Activated naive CD4-positive, alpha-beta T cell treated with Interleukin-2 at 50 U/mL for 16 hours (primary cell): ENCODE measurements at places on chromosomes 4 and X.

DNA sequence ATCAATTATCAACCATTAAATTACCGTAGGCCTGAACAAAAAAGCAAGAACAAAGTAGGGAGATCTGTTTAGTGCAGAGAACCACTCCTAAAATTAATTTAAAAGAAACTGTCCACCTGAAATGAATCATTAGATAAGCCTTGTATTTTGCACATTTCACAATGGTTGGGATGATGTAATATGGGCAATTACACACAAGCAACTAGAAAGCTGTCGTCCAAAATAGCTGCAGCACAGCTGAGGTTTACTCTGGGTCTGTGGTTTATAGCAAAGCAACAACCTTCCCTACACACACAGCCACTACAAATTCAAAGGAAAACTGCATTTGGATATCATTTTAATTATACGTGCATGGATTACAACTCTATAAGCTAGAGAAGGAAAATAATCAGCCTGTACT is 28.5 kb downstream of the PCDH19 start:
- DNase-seq: no peak

GRCh38 chr4:93657527-93657926 is 171.0 kb upstream of the ATOH1 start:
- DNase-seq: no peak

- DNase-seq: no peak
Measured at GRCh38 chr4:123599061-123599919, 202.7 kb downstream of the SPRY1 start.

- DNase-seq: no peak
Measured at GRCh38 chrX:45527834-45528233, 327.2 kb upstream of the DIPK2B start.

DNA sequence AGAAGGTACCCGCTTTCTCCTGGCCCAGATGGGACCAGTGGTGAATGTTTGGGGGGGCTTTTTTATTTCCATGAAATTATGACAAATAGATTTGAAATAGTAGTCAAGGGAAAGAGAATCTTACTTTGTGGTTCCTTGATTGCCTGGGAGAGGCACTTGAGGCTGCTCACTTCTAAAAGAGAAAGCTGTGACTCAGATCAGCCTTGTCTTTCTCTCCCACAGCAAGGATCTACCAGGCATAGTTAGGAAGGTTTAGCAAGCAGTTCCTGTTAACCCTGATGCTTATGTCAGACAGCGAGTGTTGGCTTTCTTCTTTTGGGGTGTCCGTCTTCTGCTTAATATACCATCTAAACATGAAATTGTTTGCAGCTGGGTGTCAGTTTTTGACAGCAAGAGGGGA is 114.5 kb downstream of the TSPAN7 start:
- no peak for DNase-seq

DNA sequence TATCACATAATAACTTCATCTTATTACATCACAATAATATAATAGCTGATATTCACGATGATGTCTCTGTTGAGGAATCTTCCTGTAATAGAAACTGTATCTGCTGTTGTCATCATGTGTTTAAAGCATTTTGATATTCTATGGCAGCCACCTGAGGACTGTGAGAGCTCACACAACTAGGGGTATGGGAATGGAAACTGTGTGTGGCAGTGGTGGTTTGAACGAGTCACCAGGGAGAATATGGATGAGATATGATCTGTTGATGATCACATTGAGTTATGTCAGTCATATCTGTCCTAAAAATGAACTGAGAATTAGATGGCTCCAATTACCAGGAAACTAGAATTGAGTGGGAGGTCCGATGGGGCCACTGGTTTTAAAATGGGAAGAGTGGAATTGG is 169.6 kb downstream of the MID1IP1 start:
- no peak for DNase-seq

GRCh38 chrX:12304261-12304660 is 166.0 kb downstream of the FRMPD4 start:
- no peak for DNase-seq

DNA sequence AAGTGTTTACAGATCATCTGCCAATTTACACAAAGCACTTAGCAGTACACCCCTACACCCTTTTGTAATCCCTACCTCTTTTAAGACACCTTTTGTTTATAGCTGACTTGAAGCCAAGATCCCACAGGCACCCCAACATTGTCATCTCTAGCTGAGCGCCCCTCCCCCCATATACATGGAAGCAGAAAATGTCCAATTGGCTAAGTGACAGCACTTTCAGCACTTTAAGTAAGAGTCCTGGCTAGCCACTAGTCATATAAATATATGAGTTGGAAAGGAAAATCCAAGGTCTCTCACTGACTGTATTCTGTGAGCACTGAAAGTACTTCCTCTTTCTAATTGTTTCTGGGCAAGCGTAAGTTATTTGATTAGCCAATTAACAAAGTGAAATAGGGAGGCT is 108.2 kb downstream of the NSUN7 start:
- DNase-seq: no peak

GRCh38 chr4:145299380-145300076 is 119.1 kb upstream of the OTUD4 start:
- DNase-seq: peak; percentile 70

DNA sequence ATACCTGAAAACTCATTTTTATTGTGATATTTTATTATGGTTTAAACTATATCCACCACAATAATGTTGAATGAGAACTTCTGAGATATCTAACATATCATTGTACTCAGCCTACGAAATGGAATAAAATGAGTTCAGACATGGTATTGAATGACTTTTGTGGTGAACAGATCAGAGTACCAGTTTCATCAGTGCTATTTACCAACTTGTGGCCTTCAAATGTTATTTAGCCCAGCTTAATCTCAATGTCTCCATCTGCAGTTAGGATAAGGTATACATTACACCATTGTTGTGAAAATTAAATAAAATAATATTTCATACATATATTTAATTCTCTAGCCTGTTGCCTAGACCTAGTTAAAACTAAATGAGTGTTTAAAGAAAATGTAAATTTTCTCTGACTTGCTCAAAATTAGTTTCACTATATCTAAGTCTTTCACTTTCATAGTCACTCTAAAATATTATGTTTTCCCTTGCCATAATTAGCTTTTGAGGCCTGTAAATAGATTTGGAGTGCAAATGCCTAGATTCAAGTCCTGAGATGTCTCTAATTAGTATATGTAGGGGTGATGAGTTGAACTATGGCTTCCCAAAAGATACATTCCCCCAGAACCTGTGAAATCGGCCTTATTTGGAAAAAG is 594.2 kb downstream of the STPG2 start:
- no peak for DNase-seq

DNA sequence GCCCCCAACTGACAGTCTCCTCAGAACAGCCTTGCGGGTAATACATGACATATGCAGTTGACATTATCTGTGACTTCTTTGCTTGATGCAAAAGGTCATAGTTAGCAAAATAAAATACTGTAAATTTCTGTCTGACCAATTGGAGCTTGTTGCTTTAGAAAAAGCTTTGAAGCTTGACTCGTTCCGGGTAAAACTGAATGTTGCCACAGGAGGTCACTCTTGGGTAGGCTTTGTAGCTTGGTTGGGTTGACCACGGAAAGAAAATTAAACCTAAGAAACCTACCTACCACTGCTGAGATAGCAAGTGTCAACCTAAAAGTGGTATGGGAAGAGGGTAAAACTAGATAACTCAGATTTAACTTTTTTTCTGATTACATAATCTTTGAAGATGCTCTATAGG is 23.2 kb downstream of the PRPS2 start:
- peak; percentile 16 for DNase-seq

- DNase-seq: no peak
Measured at GRCh38 chrX:133412665-133413064, 2.6 kb downstream of the GPC4 start.

GRCh38 chrX:34140816-34141215 is 8.7 kb upstream of the FAM47A start:
- DNase-seq: no peak
